ENCODE measurements at places on chromosomes 2 and 18.

- no peak for DNase-seq
Observed at GRCh38 chr18:23779696-23780303, 90.5 kb downstream of the LAMA3 start.

GRCh38 chr2:145304501-145304900 lies 784.6 kb upstream of the ZEB2 start:
- no peak for DNase-seq

DNA sequence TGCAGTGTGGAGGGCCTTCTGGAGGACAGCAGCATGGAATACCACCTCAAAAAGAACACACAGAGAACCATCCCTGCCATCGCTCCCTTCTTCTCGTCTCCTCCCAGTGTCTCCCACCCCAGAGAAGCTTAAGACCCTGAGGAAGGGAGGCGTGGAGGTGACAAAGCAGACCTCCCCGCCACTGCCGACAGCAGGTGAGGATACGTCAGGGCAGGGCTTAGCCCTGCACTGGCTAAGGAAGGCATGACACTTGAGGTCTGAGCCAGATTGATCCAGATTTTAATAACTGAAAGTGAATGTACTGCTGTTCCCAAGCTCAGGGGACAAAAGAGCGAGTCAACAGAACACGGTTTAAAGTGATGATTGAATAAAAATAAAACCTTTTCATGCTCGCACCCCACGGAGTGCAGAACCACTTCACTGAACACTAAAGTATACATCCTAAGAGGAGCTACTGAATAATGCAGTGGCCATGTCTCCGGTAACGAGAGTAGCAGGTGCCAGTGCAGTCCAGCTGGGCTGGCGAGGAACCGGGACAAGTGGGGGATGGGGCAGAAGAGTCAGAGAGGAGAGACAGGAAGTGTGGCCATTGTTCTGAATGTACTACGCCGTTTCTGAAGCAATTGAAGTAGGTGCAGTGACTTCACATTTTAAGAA lies 391.0 kb downstream of the CDH2 start:
- DNase-seq: no peak

DNA sequence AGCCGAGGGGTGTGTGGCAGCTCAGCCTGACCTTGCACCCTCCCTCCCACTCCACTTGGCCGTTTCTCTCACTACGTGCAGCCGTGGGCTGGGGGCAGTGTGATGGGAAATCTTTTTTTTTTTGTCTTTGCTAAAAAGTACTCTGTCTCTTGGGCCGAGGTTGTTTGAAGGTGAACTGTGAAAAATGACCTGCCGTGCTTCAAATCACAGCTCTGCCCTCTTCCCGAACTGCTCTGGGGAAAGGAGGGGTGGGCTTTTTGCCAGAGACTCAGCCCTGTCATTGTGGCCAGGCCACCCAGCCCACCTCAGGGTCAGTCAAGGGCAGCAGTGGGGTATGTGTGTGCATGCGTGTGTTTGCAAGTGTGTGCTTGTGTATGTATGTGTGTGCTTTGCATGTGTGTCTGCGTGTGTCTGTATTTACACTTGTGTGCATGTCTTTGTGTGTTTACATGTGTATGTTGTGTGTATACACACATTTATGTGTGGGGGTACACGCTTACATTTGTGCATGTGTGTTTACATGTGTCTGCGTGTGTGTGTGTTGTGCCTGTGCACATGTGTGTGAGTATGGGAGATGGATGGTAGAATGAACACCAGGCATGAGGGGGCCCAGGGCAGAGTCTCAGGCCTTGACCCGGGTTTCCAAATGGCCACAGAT lies 61.3 kb upstream of the HAAO start:
- DNase-seq: no peak

DNA sequence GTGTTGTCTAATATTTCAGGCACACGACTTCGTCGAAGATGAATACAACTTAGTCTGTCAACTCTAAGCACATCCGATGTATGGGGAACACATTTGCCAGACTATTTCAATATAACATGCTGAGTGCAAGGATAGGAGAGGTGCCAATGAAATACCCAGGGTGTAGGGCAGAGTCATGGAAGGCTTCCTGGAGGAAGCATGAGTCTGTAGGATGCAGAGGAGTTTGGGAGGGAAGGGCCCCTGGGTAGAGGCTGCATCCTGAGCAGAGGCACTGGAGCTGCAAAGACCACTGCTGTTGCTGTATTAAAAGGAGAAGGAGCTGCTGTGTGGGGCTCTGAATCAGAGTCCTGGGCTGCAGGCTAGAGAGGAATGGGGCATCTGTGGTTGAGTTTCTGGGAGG lies 89.9 kb downstream of the ASAP2 start:
- no peak for DNase-seq

DNA sequence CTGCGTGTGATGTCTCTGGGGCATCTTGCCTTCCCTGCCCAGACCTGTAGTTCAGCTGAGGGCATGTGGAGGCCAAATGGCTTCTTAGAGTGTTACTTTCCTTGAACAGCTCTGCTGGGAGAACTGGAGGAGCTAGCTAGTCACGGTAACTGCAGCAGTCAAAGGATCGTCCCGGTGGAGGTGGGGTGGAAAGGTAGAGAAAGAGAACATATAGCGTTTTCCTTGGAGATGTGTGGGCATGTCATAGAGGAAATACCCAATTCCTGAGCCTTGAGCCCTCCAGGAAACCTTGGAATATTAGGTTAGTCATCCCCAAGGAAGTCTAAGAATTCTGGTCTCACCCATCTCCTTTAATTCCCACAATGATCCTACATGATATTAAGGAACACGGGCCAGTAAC lies 33.5 kb upstream of the IL37 start:
- DNase-seq: no peak

- no peak for DNase-seq
Observed at GRCh38 chr2:167198009-167198408, 309.7 kb downstream of the XIRP2 start.

DNA sequence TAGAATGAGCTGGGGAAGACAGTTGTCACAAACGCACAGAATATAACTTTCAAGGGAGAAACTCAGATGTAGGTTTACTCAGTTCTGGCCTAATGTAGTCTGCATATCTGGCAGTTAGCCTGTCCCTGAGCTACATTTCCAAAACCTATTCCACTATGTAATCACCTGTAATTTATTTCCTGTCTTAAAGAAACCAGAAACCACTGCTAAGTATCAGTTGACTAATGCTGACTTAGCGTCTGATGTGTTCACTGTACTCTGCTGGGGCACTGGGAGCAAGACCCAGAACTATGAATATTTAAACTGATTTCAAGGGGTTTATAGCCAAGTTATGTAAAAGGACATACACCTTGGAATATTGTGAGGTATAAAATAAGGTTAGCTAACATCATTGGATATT lies 1995.2 kb upstream of the PIK3C3 start:
- DNase-seq: no peak

GRCh38 chr2:177467646-177468045 lies 75.1 kb downstream of the AGPS start:
- DNase-seq: peak; percentile 41

GRCh38 chr2:19883486-19883885 lies 18.3 kb downstream of the TTC32 start:
- no peak for DNase-seq

DNA sequence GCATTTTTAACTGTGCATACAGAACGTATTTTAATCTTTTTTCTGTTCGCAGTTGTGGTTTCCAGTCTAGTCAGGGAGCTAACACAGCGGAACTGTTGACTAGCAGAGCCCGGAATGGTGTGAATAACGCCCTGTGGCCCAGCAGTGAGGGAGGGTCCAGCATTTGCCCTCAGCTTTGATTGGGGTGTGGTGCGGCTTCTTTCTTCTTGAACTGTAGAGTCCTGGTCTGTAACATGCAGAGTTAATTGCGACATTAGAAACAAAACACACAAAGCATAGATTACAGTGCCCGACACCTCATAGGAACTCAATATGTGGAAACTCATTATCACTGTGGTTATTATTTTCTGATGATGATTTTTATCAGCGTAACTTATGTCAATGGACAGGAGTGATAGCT lies 253.6 kb downstream of the SOX11 start:
- DNase-seq: no peak

DNA sequence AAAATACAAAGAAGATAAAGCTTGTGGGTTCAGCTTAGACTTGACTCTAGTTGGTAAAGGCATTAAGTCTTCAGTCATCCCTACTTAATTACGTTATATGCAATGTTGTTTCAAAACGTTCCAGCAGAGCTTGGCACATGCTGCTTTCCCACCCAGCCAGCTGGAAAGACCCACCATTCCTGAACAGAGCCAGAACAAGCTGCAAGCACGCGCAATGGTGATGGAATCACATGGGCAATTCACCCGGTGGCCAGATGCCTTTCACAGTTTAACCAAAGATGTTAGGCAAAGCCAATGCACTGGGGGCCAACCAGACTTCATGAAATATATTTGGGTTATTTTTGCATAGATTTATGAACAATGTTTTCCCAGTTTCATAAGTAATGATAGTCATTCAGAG lies 123.4 kb upstream of the CDH20 start:
- DNase-seq: no peak

DNA sequence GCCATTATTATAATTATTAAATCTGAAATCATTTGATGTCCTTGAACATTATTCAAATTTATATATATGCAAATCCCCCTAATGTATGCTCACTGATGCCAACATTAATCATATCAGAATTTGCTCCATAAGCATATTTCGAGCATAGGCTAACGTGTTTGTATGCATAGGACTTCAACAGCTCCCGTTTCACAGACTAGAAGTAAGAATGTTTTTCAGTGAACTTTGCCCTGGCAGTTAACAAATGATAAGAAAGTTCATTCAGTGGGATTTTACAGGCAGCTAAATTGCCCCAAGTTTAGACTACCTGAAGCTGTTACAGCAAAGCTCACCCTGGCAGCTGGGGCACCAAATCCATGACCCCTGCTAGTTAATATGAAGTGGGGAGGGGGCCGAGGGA lies 272.0 kb downstream of the LNPK start:
- DNase-seq: no peak

GRCh38 chr2:121489911-121490583 lies 40.6 kb upstream of the RNU4ATAC start:
- no peak for DNase-seq

DNA sequence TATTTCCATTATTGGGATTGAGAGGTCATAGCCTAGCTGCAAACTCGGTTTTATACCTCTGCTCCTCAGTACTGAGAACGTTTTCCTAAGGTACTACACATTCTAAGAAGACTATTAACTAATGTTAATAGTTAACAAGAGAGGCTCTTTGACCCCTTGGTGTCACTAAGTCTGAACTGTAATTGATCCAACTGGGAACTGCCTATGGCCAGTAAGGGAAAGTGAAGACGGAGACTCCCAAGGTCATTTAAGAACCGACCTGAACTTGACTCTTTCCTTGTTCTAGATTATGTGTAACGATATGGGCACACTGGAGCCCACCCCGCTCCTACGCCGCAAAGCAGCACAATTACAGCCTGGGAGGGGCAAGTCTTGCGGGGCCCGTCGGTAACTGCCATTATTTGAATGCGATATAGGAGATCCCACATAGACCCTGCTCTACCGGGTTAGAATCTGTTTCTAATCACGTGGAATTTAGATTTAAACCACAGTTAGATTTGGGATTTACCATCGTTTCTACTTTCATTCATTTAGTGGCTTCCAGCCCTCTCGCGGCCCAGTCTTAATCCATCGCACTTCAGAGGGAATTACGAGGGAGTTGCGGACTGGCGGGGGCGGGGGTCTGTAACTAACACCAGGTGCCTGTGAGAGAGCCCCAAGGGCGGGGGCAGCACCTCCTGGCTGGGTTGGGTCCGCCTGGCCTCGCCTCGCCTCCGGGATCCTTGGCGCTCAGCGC lies 84.1 kb upstream of the EPB41L3 start:
- DNase-seq: no peak

GRCh38 chr2:9030841-9031240 lies 27.4 kb upstream of the MBOAT2 start:
- no peak for DNase-seq

DNA sequence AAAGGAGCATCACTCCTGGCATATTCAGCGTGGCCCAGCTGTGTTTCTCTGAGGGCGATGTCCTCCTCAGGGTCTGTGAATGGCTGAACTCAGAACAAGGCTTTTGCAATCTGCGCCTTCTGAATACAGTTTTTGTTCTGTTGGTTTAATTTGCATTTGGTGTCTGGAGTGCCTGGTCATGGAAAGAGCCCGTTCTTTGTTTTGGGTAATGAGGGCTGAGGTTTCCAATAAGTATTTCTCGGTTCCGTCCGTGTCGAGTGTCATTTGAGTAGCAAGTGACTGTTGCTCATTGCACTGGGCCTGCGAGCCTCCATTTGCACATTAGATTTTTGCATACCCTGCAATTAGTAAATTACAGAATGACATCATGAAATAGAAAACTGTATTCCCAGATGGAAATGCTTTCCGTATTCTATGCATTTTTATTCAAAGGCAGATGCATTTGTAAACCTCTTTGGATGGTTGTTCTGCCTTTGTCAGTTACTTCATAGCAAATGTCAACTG lies 57.3 kb downstream of the NEDD4L start:
- no peak for DNase-seq

- no peak for DNase-seq
Observed at GRCh38 chr2:75489721-75490120, 71.0 kb downstream of the EVA1A start.

- no peak for DNase-seq
Observed at GRCh38 chr2:206354129-206354528, 79.7 kb downstream of the ZDBF2 start.

GRCh38 chr2:188042412-188042811 lies 249.3 kb upstream of the GULP1 start:
- DNase-seq: peak; percentile 31

DNA sequence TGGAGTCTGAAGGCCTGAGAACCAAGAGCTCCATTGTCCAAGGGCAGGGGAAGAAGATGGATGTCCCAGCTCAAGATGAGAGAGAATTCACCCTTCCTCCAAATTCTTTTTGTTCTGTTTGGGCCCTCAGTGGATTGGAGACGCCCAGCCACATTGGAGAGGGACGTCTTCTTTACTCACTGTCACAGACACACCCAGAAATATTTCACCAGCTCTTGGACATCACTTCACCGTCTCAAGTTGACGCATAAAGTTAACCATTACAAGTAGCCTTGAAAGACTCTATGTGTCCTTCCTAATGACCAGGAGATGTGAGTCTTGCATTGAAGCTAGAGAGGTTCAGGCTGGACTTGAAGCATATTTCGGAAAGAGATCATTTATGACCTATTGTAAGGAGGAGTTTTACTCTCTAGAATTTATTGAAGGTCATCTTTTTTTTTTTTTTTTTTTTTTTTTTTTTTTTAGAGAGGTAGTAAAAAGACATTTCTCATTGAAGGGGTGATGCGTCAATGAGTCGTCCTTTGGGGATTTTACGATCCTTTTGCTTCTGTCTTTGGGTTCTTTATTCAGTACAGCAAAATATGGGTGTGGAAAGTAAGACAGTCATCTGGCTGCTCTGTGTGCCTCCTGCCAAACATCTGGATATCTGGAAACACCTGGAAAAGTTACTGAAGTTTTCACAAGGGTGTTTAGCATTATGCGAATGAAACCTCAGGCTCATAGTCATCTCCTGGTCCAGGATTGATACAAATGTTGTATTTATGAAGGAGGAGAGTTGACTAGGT lies 118.1 kb downstream of the PRPF40A start:
- DNase-seq: no peak
